ENCODE measurements at places on chromosomes 7 and 10.

GRCh38 chr7:31432836-31433340 is 81.0 kb upstream of the ITPRID1 start:
- DNase-seq, result no peak

GRCh38 chr7:117110480-117111315 is 157.4 kb downstream of the ST7 start:
- no peak for DNase-seq

DNA sequence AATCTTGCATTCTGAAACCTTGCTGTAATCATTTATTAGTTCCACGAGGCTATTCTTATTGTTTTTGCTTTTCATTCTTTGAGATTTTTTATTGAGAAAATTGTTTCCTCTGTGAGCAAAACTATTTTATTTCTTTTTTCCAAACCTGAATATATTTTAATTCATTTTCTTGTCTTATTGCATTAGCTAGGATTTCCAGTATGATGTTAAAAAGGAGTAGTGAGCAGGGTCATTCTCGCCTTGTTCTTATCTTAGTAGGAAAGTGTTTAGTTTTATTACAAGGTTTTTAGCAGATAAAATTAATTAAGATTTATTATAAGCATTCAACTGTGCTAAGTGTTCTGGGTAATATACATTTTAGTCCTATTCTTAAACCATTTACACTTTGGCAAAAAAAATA is 214.6 kb upstream of the KLF6 start:
- DNase-seq, result no peak

DNA sequence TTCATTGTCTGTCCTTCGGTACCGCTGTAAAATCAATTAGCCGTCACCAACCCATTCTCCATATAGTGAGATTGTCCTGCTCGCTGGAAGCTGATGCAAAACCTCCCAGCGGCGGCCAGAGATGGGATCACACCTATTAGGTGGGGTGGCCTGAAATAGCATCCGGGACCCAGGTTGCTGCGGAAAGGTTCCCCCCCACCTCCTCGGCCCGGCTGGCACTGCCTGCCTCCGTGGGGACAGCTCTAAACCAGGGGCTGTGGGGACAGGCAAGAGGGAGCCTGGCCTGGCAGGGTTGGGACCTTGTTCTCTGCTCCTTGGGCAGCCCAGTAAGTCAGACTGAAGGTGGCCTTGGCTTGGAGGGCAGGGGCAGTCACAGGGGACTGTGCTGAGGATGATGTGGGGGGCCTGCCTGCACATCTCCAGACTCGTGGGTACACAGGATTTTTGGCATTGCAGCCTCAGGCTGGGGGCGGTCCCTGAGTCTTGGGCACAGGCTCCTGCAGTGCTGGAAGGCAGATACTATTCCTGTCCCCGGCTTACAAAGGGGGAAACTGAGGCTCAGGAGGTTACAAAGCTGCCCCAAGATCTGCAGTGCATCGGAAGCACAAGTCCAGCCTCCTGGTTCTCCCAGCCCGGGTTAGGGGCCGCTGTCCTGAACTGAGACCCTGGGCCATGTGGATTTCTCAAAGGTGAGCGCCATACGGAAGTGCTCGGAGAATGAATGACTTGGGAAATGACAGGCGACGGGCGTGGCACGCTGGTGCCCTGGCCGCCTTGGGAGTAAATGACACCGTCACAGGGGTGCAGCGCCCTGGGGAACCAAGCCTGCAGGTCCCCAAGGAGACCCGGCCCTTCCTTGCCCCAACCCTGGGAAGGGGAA is 65.6 kb downstream of the UNCX start:
- DNase-seq, result no peak

DNA sequence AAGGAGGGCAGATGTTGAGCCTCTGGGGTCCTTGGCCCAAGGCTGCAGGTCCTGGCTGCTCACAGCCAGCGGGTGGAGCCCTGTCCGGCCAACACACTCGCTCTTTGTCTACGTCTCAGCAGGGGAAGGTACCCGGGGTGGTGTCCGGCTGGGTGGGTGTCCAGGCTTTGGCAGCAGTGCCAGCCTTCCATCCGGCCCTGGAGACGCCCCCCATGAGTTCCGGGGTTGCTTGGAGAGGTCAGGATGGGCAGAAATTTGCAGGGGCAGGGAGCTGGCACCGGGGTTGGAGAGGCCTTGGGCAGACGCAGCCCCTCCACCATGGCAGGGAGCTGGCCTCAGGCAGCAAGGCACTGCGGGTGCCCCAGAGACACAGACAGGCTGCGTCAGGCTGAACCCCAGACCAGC is 42.2 kb upstream of the ELN start:
- no peak for DNase-seq

GRCh38 chr10:132145002-132145401 is 41.7 kb upstream of the DPYSL4 start:
- no peak for DNase-seq

GRCh38 chr7:102973096-102973802 is 60.4 kb downstream of the LRRC17 start:
- no peak for DNase-seq

GRCh38 chr10:119268428-119268827 is 61.1 kb downstream of the GRK5 start:
- DNase-seq, result no peak

GRCh38 chr7:139937715-139938114 is 108.7 kb downstream of the TBXAS1 start:
- DNase-seq, result no peak

DNA sequence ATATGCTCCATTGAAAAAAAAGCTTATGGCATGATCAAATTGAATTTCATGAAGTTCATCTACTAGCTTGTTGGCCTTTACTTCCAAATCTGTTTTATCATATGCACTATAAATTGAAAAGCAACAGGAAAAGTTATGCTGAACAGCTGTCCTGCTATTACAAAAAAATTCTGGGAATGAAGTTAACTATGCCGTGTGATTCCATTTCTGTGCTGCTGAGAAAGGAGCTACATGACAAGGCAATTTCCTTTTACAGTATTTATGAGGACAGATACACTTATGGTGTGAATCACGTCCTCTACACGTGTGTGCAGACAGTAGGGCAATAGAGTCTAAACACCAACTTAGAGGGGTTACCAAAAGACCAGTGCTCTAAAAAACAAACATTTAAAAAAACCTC is 426.5 kb upstream of the AKR1E2 start:
- no peak for DNase-seq

DNA sequence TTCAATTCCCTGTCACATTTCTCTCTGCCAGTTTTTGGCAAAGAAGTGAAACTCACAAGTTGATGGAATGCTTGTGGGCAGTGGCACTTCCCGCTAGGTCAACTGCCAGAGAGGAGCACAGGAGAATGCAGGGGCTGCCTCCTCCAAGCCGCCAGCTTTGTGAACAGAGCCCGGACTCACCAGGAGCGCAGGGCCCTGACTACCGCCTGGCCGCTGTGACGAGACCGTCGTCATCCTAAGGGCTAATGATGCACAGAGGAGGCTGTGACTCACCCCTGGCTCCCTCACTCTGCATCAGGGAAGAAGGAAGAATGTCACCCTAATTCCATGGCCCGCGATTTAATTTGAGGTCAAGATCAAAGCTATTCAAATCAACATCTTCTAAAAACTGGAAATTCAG is 123.9 kb downstream of the TAX1BP1 start:
- DNase-seq, result no peak

DNA sequence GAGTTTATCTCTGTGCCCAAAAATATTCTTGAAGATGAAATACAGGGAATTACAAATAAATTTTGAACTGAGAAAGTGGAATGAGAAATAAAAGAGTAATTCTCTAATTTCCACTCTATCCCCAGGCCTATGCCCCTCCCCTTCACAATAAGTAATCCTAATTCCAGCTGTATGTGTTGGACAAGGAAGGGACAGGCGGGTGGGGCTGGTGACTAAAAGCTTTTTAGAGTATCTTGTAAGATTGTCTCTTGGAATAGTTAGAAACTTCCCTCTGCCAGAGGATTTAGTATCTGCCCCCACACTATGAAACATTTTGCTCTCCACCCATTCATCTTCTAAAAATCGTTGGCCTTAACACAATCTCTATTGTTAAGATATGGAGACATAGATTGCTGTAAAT is 199.2 kb downstream of the MBL2 start:
- DNase-seq, result no peak

DNA sequence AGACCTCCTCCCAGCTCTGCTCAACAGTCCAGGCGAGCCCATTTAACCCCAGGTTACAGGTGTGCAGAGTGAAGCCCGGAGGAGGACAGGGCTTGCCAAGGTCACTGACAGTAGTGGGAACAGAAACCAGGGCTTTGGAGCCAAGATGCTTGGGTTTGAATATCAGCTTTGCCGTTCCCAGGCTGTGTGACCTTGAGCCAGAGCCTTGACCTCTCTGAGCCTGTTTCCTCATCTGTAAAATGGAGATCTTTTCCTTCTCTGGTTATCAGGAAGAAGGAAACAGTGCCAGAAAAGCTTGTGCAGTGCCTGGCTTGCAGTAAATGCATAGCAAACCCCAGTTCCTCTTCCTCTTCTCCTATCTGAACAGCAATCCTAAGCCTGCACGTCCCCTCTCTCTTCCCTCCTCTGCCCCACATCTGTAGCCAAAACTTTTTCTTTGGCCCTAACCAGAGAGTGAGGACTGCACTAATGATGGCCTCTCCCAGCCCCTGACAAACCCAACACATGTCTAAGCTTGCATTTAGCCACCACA is 21.4 kb upstream of the MLXIPL start:
- no peak for DNase-seq

DNA sequence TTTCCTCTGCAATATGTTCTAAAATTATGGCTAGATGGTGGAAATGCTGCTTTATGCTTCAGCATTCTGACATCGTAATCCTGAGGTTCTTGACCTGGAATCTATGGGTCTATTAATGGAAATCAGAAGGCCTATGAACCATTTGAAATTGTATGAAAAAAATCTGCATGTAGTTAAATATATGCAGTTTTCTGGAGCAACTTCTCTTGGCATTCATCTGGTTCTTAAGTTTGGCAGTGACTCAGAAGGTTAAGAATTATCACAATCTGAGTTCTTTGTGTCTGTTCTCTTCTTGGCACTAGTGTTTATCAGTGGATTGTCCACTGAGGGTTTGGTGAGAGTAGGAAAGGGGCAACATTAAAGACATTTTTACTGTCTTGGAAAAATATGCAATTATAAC is 71.1 kb upstream of the FZD1 start:
- DNase-seq, result no peak

DNA sequence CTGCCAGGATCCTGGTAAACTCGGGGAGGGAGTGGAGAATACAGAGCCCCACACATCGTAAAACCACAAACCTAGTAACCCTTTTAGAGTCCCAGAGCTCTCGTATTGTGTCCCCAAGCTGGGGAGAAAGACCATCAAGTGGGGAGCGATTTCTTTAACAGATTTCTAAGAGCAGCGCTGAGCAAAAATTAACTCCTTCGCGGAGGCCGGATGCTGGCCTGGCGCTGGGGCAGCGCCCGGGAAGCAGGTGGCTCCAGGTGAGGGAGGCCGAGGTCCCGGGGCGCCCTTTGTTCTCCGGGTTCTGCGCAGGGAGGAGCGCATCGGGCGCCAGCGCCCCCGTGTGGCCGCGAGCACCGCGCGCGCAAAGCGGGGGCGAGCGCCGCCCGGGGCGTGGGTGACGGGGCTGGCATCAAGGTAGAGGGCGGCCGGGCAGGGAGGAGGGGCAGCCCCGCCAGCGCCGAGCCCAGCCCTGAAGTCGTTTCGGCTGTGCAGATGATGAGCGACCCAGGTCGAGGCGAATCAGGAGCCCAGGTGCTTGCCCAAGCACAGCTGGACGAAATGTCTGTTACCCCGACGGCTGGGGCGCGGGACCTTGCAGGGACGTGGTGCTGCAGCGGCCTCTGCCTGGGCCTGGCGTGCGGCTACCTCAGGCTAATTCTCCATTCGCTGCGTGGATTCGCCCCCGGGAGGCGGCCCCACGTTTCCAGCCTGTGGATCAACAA is 10.4 kb upstream of the FGFR2 start:
- DNase-seq, result peak; percentile 77

GRCh38 chr7:465710-466400 is 53.8 kb downstream of the PDGFA start:
- DNase-seq, result no peak

DNA sequence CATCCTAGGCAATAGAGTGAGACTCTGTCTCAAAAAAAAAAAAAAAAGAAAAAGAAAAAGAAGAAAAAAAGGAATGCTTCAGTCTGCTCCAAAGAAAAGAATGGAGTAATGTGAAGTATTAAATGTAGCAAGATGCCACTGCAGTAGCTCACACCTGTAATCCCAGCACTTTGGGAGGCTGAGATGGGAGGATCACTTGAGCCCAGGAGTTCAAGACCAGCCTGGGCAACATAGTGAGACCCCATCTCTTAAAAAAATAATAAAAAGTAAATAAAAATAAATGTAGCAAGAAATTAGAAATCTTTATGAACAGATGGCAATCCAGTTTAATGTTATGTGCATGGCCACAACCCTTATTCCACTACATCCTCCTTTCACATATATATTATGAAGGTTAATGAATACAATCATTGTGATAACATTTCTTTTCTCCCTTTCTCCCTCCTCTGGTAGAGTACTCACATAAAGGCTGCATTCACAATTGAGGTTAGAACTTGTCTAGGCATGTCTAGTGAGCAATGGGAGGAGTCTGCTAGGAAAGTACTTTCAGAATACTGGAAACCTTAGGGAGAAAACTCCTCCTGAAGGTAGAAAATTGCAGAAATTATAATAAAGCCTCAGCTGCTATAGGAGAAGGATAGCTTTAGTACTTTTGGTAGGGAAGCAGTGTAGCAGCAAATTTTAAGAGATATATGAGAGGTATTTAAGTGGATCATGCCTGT is 20.4 kb downstream of the KLLN start:
- DNase-seq, result no peak

GRCh38 chr10:65423043-65423442 is 1502.8 kb upstream of the LRRTM3 start:
- DNase-seq, result no peak

DNA sequence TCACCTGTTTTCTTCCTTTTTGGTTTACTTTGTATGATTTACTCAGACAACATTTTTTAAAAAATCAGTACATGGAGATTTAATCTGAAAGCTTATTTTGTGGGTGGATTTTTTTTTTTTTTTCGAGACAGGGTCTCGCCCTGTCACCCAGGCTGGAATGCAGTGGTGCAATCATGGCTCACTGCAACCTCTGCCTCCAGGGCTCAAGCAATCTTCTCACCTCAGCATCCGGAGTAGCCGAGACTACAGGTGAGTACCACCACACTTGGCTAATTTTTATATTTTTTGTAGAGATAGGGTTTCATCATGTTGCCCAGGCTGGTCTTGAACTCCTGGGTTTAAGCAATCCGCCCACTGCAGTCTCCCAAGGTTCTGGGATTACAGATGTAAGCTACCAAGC is 2.5 kb downstream of the GSTO1 start:
- DNase-seq, result no peak

DNA sequence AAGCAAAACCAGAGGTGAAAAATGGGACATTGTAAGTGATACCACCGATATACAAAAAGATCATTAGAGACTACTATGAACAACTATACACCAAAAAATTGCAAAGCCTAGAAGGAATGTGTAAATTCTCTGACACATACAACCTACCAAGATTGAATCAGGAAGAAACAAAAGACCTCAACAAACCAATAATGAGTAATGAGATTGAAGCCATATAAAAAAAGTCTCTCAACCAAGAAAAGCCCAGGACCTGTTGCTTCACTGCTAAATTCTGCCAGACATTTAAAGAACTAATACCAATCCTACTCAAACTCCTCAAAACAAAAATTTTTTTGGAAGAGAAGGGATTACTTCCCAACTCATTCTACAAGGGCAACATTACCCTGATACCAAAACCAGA is 134.0 kb downstream of the TPST1 start:
- DNase-seq, result no peak

- no peak for DNase-seq
Observed at GRCh38 chr7:142720986-142721385, 28.3 kb upstream of the PRSS1 start.
